Right ventricle myocardium inferior (tissue), 1 donor: ENCODE measurements at places on chromosomes 2 and 18.

DNA sequence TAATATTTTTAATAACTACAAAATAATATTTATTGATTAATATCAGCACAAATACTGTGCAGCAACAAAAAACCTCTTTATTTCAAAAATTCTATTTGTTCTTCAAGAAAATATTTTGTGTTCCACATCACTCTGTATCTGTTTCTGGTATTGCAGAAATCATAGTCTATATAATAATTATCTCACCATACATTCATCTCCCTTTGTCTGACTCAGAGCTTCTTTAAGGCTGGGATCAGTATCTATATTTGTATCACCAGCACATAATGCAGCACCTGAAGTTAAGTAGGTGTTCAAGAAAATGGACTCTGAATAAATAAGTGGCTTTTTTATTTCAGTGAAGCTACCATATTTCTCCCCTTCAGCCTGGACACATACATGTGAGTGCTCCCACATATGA is 1.6 kb upstream of the MARCHF4 start:
- DNase-seq: no peak

GRCh38 chr2:238391042-238391689 is 35.6 kb upstream of the ASB1 start:
- no peak for DNase-seq

DNA sequence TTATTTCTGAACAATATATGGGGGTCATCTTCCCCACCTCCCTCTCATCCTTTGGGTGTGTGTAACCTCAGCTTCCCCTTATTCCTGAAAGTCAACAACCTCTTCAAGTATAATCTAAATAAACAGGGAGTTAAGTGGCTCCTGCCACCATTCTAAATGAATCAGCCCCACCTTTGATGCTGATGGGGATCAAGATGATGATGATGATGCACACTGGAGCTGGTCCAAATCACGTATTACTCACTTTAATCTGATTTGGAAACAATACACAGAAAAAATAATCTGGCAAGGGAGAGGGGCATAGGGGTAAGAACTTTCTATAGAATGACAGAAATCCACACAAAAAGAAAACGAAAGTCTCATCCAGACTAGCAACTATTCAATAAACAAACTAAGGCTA is 7.1 kb downstream of the ACVR1 start:
- DNase-seq: no peak

- DNase-seq: no peak
These were observed 48.1 kb downstream of the TMEM185B start for GRCh38 chr2:120174963-120175581.

- no peak for DNase-seq
These were observed 19.0 kb downstream of the TWSG1 start for GRCh38 chr18:9353596-9353995.

DNA sequence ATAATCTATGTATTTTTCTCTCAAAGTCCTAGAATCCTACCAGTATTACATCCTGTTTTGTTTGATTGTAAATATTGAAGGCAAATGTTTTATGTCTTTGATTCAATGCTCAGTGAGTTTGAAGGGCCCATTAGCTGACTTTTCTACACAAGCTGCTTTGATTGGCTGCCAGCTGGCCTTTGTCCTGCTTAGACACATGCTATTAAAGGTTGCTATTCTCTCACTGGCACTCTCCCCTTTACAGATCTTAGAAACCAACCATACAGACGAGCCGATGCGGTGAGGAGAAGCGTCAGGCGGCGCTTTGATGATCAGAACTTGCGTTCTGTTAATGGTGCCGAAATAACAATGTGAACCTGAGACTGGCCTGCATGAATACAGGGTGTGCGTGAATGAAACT is 69.7 kb downstream of the PRPF40A start:
- peak; percentile 84 for DNase-seq

DNA sequence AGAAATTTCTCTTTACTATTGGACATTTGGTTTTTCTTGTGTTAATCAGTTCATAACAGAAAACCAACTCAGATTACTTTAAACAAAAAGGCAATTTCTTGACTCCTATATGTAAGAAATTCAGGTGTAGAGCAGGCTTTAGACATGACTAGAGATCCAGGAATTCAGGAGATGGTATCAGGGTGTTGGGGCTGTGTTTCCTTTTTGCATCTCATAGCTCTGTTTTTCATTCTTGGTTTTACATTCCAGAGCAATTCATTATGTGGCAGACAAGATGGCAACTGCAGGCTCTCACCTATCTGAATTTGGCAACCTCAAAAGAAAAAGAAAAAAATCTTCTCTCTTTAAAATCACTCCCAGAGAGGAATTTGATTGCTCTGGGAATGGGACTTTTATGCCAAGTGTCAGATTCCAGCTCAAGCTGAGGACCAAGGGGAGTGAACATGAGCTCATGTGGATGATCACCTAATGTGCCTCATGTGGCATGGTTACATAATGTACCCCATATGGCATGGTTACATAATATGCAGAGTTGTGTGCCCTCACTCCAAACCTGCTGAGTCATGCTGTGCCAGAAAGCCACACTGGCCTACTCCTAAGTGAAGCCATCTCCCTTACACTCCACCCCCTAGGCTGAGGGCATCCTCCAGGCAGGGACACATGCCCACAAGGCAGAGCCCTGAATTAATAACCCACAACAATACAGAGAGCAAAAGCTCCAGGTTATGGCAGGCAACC is 282.7 kb downstream of the MBD2 start:
- DNase-seq: no peak

DNA sequence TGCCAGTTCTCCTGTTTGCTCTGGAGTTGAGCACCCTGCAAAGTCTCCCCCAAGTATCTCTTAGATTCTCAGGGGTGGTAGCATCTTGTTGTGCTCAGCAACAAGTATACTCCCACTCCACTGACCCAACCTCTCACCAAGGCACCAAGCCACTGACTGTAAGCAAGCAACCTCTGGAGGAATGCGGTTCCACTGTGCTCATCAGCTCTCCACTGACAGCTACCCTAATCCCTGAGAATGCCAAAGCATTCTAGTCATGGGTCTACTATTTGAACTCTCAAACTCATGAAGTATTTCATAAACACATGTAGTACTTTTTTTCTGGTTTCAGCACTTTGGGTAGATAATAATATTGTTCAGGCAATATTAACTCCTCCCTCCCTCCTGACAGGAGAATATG is 170.0 kb downstream of the EPHA4 start:
- no peak for DNase-seq

DNA sequence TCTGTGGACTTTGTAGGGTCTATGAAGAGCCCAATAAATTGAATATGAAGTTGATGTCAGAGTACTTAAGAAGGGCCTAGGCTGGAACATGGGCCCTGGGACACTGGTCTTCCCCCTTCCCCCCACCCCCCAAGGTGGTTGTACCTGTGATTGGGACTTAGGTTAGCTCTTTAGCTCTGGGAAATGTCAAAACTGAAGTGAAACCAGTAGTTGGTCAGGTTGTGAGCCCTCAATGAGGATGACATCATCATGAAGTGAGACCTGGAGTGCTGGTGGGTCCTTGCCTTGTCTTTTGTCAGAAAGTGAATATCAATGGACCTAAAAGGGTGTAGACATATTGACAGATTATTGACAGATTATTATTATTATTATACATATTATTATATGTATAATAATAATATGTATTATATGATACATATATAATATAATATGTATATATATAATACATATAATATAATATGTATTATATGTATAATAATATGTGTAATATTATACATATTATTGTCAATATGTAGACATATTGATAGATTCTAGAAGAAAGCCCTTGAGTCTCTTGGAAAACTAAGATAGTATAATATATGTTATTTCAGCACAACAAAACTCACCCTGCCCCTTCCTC is 5.4 kb downstream of the MARS2 start:
- DNase-seq: no peak

- DNase-seq: no peak
These were observed 165.7 kb upstream of the SLC14A2 start for GRCh38 chr18:45449418-45450227.

DNA sequence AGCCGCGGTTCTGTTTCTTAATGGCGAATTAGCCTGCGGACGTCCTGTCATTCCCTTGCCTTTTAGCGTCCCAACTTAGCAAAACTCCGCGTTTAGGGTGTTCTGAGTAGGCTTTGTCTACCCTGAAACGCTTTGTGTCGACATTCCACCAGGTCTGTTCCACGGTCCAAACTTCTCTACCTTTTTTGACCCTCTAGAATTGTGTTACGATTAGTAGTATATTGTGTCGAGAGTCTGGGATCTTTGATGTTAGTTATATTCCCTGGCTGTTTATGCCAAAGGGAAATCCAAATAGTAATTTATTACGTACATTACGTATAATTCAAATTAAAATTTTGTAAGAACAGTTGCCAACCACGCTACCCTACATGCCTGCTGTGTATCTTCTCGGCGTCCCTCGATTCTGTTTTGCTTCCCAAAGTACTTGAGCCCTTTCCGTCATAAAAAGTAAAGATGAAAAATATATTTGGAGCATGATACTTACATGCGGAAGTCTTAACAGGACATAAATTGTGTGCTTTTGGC is 495 bp upstream of the TTC32 start:
- DNase-seq: no peak

DNA sequence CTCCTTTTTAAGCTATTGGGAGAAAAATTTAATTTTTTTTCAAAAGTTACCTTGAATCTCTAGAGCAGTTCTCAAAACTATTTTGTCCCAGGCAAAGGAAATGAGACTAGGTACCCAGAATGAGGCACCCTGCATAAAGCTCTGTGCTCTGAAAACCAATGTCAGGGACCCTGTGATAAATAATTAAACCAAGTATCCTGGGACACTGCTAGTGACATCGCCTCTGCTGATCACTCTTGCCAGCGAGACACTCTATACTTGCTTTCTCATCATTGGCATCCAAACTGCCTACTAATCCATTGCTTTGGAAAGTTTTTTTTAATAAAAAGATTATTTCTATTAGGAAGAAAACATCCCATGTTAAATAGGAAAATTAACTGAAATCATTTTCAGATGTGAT is 1.4 kb downstream of the GKN1 start:
- DNase-seq: no peak

GRCh38 chr2:19838616-19839015 is 63.2 kb downstream of the TTC32 start:
- no peak for DNase-seq

DNA sequence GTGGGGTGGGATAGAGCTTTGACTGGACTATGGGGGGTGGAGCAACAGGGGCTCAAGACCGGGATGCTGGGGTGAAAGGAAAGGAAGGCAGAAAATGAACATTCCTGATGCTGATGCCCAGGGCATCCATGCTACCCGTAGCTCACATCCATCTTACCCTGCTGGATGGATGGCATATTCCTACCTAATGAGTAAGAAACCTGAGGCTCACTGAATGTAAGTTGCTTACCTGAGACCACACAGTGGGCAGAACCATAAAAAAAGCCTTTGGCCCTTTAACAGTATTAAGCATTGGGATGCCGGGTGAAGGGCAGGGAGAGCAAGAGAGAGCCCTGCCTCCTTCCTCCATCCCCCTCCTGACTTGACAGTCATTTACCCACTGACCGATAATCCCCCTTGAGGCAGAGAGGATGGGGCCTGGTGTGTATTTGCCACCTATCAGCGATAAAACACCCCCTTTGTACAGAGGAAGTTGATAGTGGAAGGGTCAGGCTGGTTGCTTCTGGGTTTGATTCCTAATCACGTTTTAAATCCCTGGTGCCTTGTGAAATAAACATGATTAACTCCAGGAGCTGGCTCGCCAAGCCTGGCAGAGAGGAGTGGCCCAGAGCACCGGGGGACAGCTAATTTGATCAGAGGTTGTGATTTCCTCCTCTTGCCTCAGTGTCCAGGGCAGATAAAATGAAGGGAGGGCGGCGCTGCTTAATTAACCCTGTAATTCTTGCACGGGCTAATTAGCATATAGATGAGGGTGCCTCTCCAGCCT is 105.9 kb upstream of the HS6ST1 start:
- DNase-seq: peak; percentile 11

- DNase-seq: no peak
These were observed 59.8 kb upstream of the XDH start for GRCh38 chr2:31474296-31474695.

DNA sequence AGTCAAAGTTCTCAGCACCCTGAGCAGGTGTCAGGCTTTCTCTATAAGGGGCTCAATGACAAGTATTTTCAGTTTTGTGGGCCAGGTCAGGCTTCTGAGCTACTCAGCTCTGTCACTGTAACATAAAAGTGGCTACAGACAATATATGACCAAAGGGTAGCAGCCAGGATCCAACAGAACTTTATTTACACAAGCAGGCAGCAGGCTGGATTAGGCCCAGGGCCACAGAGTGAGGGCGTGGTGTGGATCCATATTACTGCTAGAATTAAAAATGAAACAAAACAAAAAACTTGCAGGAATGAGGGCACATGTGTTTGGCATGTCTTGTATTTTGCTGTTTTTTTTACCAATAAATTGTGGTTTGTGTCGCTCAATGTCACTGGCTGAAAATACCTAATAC is 143.7 kb downstream of the EIPR1 start:
- no peak for DNase-seq

DNA sequence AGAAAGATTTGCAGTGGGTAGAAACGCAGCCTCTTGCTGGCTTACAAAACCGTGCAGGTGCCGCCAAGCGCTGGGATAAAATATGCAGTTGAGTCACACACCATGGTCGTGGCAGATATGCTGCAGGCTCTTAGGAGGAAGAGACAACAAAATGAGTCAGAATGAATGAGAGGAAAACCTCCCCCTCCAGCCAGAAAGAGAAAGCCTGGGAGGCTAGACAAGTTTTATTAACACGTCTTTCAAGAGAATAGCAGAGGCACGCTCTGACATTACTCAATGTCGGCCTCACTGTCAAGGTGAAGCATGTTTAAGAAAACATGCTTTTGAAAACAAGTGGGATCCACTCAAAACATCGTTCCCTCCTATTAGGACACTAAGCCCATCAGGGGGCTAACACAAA is 37.1 kb upstream of the ZCCHC2 start:
- DNase-seq: no peak

DNA sequence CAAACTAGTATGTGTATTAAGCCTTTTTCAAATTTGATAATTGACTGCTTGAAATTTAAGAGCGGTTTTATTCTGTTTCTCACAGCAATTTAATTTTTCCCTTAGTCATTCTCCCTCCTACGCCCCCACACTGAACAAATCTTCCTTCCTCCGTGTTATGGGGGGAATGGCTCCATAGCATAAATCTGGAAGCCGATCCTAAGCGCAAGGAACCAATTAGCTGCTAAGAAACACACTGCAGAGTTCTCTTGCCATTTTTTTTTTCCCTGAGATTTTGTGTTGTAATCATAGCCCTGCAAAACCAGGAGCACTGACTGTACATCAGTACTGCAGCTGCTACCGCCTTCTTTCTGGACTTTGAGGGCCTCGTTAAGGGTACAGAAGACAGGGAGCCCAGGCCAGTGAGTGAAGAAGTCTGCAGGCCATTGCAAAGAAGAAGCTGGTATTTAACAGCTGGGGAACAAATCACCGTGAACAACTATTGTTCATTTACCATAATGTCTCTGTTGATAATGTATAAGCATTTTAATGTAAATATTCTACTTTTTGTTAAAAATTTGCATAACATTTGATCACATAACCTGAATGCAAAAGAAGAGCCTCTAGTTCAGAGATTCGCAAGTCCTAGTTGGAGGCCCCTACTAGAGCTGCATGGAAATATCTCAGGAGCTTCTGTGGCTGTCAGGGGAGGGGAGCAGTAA is 264.0 kb downstream of the LRATD1 start:
- DNase-seq: no peak

GRCh38 chr18:63192885-63193349 is 126.7 kb downstream of the BCL2 start:
- DNase-seq: no peak

GRCh38 chr2:232489516-232490220 is 2.0 kb upstream of the ECEL1 start:
- no peak for DNase-seq
